Activated T-helper 9 cell treated with anti-CD3 and anti-CD28 coated beads, Interleukin-2, amount 50 U/mL, for 16 hours (primary cell): ENCODE measurements at places on chromosomes 16 and 17.

- DNase-seq: peak; percentile 7
Observed at GRCh38 chr17:67718325-67718941, 697 bp downstream of the NOL11 start.

DNA sequence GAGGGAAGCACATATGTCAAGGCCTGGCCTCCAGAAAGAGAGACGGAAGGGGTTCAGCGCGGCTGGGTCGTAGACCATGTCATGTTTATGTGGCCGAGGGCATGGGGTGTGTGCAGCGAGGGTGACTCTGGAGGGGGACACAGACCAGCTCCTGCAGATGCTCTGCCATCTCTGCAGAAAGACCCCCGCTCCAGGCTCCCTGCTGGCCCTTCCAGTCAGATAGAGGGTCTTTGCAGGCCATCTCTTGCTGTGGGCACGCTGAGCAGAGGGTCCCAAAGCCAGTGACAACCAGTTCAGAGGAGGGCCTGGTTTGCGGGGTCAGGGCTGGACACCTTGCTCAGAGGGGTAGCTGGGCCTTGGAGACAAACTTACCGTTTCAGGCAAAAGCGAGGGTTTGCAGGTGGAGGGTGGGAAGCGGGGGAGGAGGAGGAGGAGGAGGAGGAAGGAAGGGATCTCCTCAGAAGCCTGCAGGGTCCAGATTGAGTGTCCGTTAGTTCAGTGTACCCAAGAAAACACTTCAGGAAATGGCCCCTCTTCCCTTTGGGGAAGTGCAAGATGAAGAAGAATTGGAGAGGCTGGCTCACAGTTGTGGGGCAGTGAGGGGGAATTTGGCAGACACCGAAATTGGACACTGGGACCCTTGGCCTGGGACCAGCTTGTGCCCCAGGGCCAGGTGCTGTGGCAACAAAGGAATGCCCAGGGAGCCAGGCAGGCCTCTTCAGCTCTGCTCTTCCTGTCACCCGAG is 102.8 kb downstream of the CMIP start:
- DNase-seq: no peak

DNA sequence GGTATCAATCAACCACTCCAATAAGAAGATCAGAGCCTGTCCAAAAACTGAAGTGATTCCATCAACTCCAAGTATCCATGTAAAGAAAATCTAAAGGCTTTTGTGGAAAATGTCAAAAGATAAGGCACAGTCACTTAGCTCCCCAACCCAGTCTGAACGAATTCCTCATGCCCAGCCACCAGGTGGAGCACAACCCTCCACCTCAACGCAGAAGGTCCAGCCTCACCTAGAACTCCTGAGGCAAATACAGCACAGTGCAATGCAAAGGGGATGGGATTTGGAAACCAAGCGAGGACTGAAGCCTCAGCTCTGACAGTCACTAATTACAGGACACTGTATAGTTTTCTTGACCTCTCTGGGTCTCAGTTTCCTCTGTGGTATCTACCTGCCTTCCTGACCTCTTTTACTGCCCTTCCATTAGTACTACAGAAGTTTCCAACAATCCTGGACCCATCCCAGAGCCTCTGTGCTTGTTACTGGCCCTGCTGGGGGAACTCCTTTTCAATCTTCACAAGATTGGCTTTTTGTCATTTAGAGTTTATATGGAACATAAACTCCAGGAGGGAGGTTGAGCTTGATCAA is 2.0 kb downstream of the NCBP3 start:
- peak; percentile 15 for DNase-seq

DNA sequence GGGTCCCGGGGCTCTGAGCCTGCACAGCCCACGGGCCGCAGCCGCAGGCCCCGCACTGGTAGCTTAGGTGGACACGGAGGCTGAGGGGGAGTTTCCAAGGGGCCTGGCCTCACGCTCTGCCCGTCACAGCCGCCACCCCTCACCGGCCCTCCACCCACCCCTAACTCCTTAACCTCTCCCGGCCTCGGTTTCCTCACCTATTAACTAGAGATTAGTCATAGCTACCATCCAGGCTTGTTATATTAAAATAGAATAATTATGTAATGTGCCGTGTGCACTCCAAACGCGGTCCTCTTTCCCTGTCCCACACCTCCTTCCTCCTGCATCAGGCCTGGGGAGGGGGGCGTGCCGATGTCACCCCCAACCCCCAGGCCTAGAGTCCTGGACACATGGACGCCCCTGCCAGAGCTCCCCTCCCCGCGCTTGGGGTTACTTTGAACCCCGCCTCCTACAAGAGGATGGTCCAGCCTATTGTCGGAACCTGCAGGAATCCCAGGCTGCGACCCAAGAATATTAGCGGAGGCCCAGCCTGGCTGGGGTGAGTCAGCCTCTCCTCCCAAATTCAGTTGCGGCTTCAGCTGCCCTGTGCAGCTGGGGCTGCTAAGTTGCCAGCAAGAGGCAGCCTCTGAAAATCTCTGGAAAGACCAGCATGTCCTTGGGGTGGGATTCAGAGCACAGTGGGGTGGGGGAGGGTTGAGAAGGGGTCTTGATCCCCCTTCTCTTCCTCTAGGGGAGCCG is 17.3 kb downstream of the SOCS3 start:
- DNase-seq: no peak

DNA sequence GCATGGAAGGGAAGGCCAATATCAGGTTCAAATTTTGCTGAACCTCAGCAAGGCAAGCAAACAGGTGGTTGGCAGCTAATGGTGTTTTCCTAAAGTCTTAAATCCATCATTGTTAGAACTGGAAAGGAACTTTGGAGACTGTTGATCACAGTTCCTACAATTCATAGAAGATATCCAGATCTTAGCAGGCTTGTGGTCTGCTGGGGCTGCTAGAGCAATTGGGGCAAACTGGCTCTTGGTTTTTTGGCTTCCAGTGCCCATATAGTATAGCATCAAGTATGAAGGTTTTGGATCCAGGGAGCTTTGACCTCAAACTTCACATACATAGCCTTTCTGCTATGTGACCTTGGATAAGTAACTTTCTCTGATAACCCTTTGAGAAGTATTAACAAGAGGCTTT is 49.7 kb downstream of the IGF2BP1 start:
- DNase-seq: no peak

- no peak for DNase-seq
Observed at GRCh38 chr17:39573447-39574298, 34.0 kb downstream of the NEUROD2 start.

DNA sequence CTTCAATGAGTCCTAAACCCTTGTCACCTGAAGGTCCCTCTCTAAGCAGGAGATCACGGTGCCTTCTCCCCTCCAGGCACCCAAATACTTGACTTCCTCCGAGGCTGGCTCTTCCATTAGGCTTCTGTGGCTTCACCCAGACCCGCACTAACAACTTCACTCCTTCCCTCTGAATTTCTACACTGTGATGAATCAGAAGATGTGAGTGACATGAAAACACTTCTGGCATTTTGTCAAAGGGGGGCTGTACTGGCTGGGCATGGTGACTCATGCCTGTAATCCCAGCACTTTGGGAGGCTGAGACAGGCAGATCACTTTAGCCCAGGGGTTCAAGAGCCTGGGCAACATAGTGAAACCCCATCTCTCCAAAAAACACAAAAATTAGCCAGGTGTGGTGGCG is 72.6 kb upstream of the CNEP1R1 start:
- DNase-seq: no peak
